ENCODE measurements at places on chromosomes 1 and 21.

GRCh38 chr21:34202553-34203372 is 129.4 kb downstream of the MRPS6 start:
- no peak for DNase-seq

DNA sequence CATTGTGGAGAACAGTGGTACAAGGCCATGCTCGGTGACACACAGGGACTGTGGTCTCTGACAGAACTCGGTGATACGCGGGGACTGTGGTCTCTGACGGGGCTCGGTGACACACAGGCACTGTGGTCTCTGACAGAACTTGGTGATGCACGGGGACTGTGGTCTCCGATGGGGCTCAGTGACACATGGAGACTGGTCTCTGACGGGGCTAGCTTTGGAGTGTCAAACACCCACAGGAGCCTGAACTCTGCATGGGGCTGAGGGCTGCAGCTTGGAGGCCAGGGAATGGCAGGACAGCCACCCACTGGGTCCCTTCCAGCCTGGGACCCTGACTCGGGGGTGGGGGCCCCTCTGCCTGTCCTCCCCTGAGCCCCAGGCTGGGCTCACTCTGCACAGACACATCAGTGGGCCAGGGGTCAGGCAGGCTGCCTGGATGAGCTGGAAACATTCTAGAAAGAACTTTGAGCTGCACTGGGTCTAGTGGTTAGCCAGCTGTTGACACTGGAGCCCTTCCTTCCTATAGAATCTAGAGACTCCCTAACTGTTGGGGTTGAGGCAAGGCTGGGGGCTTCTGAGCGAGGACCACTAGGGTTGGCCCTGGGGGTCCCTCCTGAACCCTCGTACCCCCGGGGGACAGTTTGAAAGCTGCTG is 49.8 kb downstream of the DISP3 start:
- no peak for DNase-seq

GRCh38 chr1:19044471-19044870 is 88.0 kb upstream of the IFFO2 start:
- DNase-seq, result no peak

- no peak for DNase-seq
Observed at GRCh38 chr1:17763417-17763816, 8.3 kb downstream of the ACTL8 start.

GRCh38 chr1:22809783-22810182 is 99.1 kb downstream of the EPHB2 start:
- DNase-seq, result no peak

DNA sequence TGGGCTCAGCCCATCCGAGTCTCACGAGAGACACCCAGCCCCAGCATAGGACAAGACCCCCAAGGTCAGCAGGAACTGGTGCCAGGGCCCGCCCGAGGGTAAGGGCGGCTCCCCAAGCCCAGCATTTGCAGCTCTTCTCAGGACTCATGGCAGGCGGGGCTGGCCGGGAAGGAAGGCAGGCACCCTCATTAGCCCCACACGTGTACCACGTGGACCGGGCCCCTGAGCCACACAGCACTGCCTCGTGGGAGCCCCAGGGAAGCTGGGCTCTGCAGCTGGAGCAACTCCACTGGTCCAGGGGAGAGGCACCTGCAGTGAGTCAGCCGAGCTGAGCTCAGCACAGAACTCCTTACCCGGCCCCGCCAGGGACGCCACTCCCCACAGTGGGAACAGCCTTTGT is 97.7 kb upstream of the IFFO2 start:
- no peak for DNase-seq

GRCh38 chr1:234875953-234876855 is 252.4 kb downstream of the TOMM20 start:
- DNase-seq, result no peak

- no peak for DNase-seq
Observed at GRCh38 chr1:110005971-110006370, 21.4 kb downstream of the AHCYL1 start.

GRCh38 chr21:45384656-45385548 is 20.1 kb upstream of the COL18A1 start:
- DNase-seq, result no peak

GRCh38 chr1:112614460-112615065 is 4.4 kb downstream of the ST7L start:
- DNase-seq, result no peak

GRCh38 chr1:15276691-15277446 is 29.8 kb downstream of the FHAD1 start:
- DNase-seq, result no peak

- no peak for DNase-seq
Observed at GRCh38 chr1:39268112-39268581, 63.7 kb downstream of the MACF1 start.

- DNase-seq, result no peak
Observed at GRCh38 chr1:174841747-174842146, 158.0 kb upstream of the CACYBP start.

DNA sequence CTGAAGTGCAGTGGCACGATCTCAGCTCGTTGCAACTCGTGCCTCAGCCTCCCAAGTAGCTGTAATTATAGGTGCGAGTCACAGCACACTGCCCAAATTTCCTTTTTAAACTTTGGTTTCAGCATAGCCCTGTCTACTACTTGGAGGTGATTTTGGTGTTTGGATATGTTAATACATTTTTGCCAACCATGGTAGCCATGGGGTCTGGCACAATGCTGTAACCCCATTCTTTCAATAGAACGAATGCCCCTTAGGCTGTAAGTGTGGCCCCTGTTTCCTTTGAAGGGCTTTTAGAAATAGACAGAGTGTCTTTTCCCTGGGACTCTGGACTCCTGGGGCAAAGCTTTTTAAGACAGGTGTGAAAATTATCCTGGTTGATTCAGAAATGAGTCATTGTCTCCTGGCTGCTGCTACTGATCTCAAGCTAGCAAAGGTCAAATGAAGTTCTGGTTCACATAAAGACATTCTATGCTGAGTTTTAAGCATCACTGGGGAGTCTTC is 141.1 kb upstream of the RUNX1 start:
- DNase-seq, result no peak

GRCh38 chr1:17494114-17494729 is 45.3 kb upstream of the ARHGEF10L start:
- DNase-seq, result no peak

DNA sequence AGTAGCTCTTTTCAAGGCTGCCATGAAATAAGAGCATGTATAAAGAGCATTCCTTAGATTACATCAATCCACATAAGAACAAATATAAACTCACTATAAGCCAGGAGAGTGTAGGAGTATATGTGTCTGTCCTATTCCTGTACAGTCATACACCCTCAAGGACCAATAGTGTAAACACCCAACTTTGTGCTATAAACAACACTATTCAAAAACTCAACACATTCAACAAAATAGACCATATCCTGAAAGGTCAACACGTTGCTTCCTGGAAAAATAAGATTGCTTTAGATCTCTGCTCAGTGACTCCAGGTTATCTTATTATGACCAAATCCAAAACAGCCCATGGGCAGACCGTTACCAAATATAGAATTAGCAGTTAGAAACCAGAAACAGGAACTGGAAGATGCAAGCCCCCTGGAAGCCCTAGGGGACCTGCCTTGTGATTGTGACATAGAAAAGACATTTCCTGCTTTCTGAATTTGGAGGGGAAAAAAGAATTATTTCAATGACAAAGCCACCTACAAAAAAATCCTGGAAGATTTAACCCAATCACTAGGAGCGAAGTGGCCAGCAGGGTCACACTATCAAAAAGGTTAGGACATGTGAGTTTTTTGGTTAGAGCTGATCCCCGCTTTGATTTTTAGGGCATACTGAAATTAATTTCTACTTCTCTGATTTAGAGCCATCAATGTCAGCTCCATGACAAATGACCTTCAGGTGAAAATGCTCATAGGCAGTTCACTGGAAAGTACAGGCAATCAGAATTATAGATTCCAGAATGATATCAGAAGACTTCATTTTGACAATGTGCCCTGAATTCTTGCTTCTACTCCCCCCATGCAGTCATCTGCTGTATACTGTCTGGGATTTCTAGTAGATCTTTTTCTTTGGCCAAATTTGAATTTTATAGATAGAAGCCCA is 59.9 kb downstream of the LRRC8C start:
- DNase-seq, result no peak

GRCh38 chr1:35726450-35727433 is 8.1 kb upstream of the C1orf216 start:
- no peak for DNase-seq

- no peak for DNase-seq
Observed at GRCh38 chr1:111332190-111332589, 41.5 kb downstream of the CHIA start.

DNA sequence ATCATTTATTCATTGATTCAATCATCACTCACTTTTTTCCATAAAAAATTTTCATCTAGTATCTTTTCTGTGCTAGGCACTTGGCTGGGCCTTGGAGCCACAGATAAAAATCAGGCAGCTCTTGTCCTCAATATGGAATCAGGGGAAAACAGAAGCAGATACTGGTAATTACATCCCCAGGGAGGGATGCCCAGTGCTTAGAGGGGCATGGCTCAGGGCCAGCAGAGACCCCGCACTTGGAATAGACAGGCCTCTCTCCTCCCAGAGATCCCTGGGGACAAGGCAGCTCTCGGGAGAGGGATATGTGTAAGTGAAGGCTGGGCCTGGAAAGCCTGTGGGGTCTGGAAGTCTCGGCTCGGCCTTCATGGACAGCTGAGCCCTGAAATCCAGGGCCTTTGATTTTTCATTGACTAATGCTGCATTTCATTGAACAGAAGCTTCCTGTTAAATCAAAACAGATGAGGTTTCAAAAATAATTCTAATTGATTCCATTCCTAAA is 180.4 kb downstream of the FOXD2 start:
- no peak for DNase-seq

DNA sequence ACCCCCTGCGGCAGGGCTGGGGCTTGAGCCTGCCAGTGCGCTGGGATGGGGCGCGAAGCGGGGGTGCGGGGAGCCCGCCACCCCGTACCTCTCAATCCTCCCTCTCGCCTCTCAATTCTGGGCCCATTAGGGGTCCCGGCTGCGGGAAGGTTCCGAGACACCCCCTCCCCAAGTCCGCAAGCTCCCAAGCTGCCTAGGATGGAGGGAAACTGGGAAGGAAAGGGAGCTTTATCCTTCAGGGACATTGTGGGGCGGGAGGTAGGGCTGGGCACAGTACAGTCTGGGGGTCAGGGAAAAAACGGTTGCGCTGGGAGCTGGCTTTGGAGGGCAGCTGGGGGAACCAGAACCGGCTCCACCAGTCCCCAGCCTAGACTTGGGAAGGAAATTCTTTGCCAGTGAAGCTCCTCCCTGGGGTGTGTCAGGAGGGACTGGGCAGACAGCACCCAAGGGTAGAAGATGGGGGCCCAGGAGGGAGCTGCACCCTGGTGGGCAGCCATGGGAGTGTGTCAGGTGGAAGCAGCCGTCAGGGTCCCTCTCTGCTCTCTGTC is 904 bp downstream of the GJB3 start:
- no peak for DNase-seq

DNA sequence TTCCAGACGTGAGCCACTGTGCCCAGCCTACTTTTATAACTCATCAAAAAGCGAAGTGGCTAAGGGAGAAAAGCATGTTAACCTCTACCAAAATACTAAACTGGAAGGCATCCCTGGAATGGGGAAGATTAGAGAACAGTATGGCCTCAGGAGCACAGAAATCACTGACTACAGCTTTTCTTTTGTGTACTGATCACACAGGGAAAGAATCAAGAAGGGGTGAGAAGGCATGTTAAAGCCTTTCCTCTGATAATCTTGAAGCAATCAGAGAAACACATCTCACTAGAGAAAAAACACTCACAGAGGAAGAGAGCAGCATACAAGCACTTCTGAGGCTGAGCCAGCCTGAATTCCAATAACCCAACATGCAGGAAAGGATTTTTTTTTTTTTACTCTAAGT is 10.7 kb downstream of the PCAT6 start:
- no peak for DNase-seq

GRCh38 chr1:183105449-183105848 is 80.6 kb upstream of the LAMC2 start:
- no peak for DNase-seq

DNA sequence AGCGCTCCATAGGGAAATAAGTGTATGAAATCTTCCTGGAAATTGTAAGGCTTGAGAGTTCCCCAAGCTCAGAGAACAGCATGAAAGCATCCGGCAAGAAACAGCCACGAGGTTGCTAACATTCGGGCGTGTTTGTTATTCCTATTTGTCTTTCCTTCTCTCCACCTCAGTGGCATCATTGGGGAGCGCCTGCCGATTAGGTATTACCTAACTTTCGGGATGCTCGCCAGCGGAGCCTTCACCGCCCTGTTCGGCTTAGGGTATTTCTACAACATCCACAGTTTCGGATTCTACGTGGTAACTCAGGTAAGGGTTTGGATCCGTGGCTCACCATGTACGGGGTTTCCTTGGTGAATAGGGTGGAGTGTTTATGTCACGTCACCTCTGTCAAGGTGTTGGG is 25.7 kb downstream of the SLC37A1 start:
- DNase-seq, result no peak

- DNase-seq, result no peak
Observed at GRCh38 chr1:3533067-3534048, 78.0 kb downstream of the MEGF6 start.

GRCh38 chr1:27622828-27623227 is 12.2 kb downstream of the FGR start:
- DNase-seq, result no peak

GRCh38 chr1:111032295-111032897 is 68.7 kb upstream of the LRIF1 start:
- no peak for DNase-seq

GRCh38 chr1:108718927-108719655 is 6.4 kb downstream of the FNDC7 start:
- DNase-seq, result no peak

GRCh38 chr1:56755911-56756310 is 63.3 kb downstream of the FYB2 start:
- no peak for DNase-seq

DNA sequence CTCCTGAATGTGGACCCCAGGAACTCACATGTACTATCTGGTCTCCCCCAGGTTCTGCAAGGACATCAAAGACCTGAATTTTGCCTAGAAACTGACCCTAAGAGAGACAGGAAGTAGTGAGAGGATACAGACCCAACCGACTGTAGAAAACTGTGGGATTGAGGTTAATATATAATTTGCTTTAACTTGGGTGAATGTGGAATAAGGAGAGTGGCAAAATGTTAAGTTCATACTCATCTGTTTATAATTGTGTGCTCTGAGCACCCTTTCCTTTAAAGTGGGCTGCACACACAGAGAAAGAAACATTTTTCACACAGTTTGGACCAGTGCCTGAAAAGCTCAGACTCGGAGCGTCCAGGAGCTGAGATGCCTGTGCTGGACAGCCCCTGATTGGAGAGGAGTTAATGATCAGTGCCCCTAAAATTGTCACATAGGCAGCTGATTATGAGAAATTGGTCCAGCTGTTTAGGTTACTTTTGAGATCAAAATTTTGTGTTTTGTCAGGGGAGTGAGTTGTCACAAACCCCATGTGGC is 37.2 kb downstream of the ROR1 start:
- DNase-seq, result no peak

GRCh38 chr1:176330782-176331181 is 123.7 kb upstream of the COP1 start:
- no peak for DNase-seq

- no peak for DNase-seq
Observed at GRCh38 chr1:39478126-39478915, 13.1 kb upstream of the BMP8A start.
